ENCODE measurements at places on chromosomes 12 and 14. TPM values are rescaled to one million over a fixed set of nuclear protein-coding genes. Genes with fewer than 3 reads are reported as not detected.

Gene SYNDIG1L
- not detected for total RNA-seq

Gene DCN
- total RNA-seq: not detected

Gene DDX23
- total RNA-seq: 125 TPM

Gene BCDIN3D
- total RNA-seq: 4.1 TPM

Gene FLVCR2
- 10.4 TPM for total RNA-seq

Gene RHOJ
- total RNA-seq: not detected

Gene CLMN
- total RNA-seq: 1.9 TPM

Gene SERPINA10
- total RNA-seq: not detected

Gene GDF3
- not detected for total RNA-seq

Gene BATF
- total RNA-seq: 178 TPM

Gene NDRG2
- 8.8 TPM for total RNA-seq

Gene ACTR10
- 29.7 TPM for total RNA-seq

Gene SIVA1
- 92.7 TPM for total RNA-seq

Gene TNFAIP2
- 0.12 TPM for total RNA-seq

Gene RNF212B
- total RNA-seq: not detected

Gene PMEL
- 1.2 TPM for total RNA-seq

Gene PCNX4
- 24.9 TPM for total RNA-seq

Gene PLEK2
- 2.2 TPM for total RNA-seq

Gene CCDC177
- not detected for total RNA-seq

Gene SRGAP1
- total RNA-seq: not detected

Gene C12orf50
- 0.07 TPM for total RNA-seq

Gene TUBA1C
- 214 TPM for total RNA-seq

Gene LPAR5
- total RNA-seq: 2.2 TPM

Gene RDH16
- 0.69 TPM for total RNA-seq

Gene SLC35F4
- not detected for total RNA-seq

Gene SUSD6
- total RNA-seq: 66.6 TPM

Gene KRT2
- total RNA-seq: not detected

Gene LRRC43
- 0.60 TPM for total RNA-seq

Gene HNF1A
- total RNA-seq: not detected

Gene DHRS2
- 0.17 TPM for total RNA-seq

Gene B3GNT4
- 0.43 TPM for total RNA-seq

Gene NUAK1
- not detected for total RNA-seq

Gene KIF21A
- 21.4 TPM for total RNA-seq

Gene LRIG3
- total RNA-seq: not detected

Gene TMEM132D
- not detected for total RNA-seq

Gene RPS6KL1
- 6.8 TPM for total RNA-seq

Gene KIF26A
- total RNA-seq: 0.07 TPM

Gene NGDN
- total RNA-seq: 40.8 TPM

Gene RBM23
- total RNA-seq: 53.5 TPM

Gene ITGA7
- total RNA-seq: 4.8 TPM

Gene CELA1
- not detected for total RNA-seq

Gene SCN8A
- total RNA-seq: 0.50 TPM

Gene AMN
- 0.33 TPM for total RNA-seq

Gene USP44
- 7.6 TPM for total RNA-seq

Gene PSMB5
- total RNA-seq: 120 TPM

Gene WSCD2
- not detected for total RNA-seq

Gene IL26
- 0.42 TPM for total RNA-seq

Gene TSPAN8
- total RNA-seq: not detected

Gene FAR2
- 2.2 TPM for total RNA-seq

Gene PLEKHH1
- 2.2 TPM for total RNA-seq

Data from activated naive CD4-positive, alpha-beta T cell treated with anti-CD3 and anti-CD28 coated beads for 36 hours (primary cell).